Keratinocyte (primary cell): ENCODE measurements at places on chromosomes 12 and 14. TPM values are rescaled to one million over a fixed set of nuclear protein-coding genes. Genes with fewer than 3 reads are reported as not detected.

GRCh38 chr12:3123729-3124128, 46.5 kb downstream of the TSPAN9 start:
- H3K4me3 ChIP-seq, result no peak overlapping the region
- DNase-seq, result no peak
- H3K36me3 ChIP-seq, result peaks cover 4% of the 10 kb centered on the region
- no peaks in the 10 kb centered on the region for H3K27me3 ChIP-seq
- H3K27ac ChIP-seq, result no peak overlapping the region
- peaks cover 36% of the 10 kb centered on the region for H3K4me1 ChIP-seq

DNA sequence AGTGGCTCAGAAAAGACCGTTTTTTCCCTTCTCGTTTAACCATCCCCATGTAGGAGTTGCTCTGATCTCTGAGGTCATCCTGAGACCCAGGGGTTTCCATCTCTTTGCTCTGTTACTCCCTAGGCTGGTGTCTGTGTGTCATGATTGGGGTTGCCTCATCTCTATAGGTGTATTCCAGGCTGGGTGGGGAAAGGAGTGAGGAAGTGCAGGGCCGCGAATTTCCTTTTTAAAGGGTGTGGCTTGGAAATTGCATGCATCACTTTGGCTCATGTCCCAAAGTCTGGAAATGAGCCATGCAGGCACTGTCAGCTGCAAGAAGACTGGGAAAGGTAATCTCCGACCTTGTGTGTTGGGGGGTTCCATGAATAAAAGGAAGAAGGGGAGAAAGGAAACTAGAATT, 201.9 kb downstream of the AACS start:
- H3K4me3 ChIP-seq, result no peak overlapping the region
- no peak for DNase-seq
- no peak overlapping the region for H3K27ac ChIP-seq
- H3K4me1 ChIP-seq, result no peaks in the 10 kb centered on the region

GRCh38 chr14:28381656-28382055, 384.9 kb upstream of the FOXG1 start:
- H3K4me3 ChIP-seq, result no peak overlapping the region
- no peak overlapping the region for H3K27ac ChIP-seq
- no peak for DNase-seq
- peaks cover 11% of the 10 kb centered on the region for H3K4me1 ChIP-seq
- H3K36me3 ChIP-seq, result no peaks in the 10 kb centered on the region

The GRIP1 gene
- polyA plus RNA-seq, result 3.2 to 7.6 TPM (median 6.7 TPM) in 3 replicates

- no peak for DNase-seq
- H3K4me3 ChIP-seq, result no peak overlapping the region
- H3K27ac ChIP-seq, result no peak overlapping the region
- H3K36me3 ChIP-seq, result no peaks in the 10 kb centered on the region
These were observed 8.5 kb downstream of the TRPV4 start for GRCh38 chr12:109824731-109825130.
